ENCODE measurements at places on chromosomes 2 and 18.

DNA sequence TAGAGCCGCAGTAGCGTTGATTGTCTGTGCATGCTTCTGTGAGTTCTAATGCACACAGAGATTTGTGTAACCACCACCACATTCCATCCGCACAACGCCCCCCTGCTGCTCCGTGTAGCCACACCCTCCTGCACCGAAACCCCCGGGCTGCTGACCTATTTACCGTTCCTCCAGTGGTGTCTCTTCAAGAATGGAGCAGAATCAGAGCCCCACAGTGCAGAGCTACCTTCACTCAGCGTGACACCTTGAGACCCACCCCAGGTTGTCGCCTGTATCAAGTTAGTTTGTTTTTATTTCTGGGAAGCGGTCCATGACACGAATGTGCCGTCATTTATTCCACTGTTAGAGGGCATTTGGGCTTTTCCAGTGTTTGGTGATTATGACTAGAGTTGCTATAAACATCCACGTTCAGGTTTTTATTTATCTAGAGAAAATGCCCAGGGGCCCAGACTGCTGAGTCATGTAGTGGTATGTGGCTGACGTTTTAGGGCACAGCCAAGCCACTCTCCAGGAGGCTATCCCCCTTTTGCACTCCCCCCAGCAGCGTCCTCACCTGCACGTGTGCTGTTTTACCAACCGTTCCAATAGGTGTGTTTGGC lies 266.8 kb downstream of the NDUFA10 start:
- DNase-seq, result peak; percentile 15

DNA sequence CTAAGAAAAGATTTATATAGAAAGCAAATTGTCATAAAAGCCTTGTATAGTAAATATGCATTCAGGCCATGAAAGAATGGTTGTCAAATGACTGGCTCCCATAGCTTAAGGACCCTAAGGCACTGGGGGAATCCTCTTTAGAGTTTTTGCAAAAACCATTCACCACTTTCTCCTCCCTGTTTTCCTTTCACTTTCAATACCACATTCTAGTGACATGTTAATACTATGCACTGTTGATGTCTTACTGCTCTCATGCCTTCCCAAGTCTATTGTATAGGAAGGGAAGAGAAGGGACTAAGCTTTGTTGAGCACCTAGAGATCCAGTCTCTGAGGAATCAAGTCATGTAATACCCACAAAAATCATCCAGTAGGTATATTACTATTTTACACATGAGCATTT lies 383.0 kb upstream of the LRRTM1 start:
- DNase-seq, result no peak

- DNase-seq, result peak; percentile 27
These were observed 294.9 kb downstream of the DYSF start for GRCh38 chr2:71748227-71748626.

DNA sequence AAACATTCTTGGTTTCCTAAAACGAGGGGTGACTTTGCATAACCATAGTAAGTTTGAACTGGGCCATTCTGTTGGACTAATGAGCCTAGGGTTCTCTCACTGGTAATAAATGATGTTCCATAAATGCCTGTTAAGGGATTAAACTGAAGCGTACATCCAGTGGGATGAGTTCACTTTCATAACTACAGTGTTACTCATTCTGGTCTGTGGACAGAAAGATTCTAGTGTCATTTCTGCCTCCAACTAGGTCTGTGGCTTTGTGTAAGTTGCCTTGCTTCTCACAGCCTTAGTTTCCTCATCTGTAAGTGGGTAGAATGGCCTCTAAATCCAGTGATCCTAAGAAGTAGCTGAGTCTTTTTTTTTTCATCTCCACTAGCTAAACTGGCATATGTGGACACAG lies 1860.6 kb upstream of the PIK3C3 start:
- DNase-seq, result peak; percentile 15

All from fibroblast of skin of back (primary cell).